ENCODE measurements at places on chromosomes 3 and 15. TPM values are rescaled to one million over a fixed set of nuclear protein-coding genes. Genes with fewer than 3 reads are reported as not detected.

CKMT1B gene
- not detected for total RNA-seq

ABHD10 gene
- 39.1 TPM for total RNA-seq

SIDT1 gene
- under 0.01 TPM for total RNA-seq

LSAMP gene
- 11.6 TPM for total RNA-seq

TEX55 gene
- not detected for total RNA-seq

PRSS50 gene
- total RNA-seq: not detected

TMEM212 gene
- total RNA-seq: not detected

CEP19 gene
- total RNA-seq: 4.3 TPM

ZNF860 gene
- 0.28 TPM for total RNA-seq

ANKRD63 gene
- total RNA-seq: not detected

CHCHD6 gene
- 14.3 TPM for total RNA-seq

GPR62 gene
- total RNA-seq: 0.09 TPM

HCN4 gene
- not detected for total RNA-seq

GATM gene
- total RNA-seq: 0.55 TPM

ANAPC13 gene
- 95.9 TPM for total RNA-seq

THSD4 gene
- 33.8 TPM for total RNA-seq
